ENCODE measurements at places on chromosomes 6 and 20.

DNA sequence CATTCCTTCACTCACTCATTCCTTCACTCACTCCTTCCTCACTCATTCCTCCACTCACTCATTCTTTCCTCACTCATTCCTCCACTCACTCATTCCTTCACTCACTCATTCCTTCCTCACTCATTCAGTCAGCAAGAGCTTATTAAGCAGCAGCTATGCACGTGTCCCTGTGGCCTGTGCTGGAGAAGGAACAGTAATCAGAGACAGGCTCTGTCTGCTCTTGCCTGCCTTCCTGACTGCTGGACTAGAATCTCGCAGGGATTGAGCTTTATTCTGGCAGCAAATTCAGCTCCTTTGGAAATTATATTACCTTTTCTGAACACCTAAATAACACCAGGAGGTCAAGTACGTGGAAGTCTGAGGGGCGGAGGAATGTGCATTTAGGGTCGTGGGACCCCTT is 138.9 kb upstream of the AGPAT4 start:
- DNase-seq, result no peak

- DNase-seq, result no peak
Observed at GRCh38 chr20:37314099-37314498, 24.6 kb downstream of the MANBAL start.

DNA sequence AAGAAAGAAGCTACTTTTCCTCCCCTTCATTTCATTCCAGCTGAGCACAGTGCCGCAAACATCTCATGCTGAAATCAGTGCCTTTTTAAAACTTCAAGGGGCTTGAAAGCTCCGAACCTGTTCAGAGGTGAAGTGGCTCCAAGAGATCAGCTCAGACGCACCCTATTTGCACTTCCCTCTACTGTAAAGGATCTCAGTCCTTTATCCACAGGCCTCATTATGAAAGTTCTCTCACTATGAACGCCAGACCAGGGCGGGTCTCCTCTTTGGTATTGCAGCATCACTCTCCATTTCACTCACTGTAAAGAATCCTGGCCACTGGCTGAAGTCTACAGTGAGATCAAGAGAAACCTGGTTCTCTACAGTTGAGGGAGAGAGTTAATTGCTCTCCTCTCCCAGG is 232.7 kb upstream of the POU3F2 start:
- DNase-seq, result no peak

DNA sequence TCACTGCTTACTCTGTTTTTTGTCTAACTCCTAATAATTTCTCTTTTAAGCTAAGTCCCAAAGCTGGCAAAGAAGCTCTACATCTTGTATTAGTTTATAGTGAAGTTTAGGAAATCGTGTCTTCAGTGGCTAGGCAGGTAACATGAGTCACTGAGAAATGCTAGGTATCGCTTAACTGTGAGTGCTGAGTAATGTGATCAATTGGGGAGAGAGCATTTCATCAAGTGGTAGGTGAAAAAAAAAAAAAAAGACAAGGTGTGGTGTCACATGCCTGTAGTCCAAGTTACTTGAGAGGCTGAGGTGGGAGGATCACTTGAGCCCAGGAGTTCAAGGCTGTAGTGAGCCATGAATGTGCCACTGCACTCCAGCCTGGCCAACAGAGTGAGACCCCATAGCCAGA is 125.3 kb downstream of the FAM83B start:
- no peak for DNase-seq

DNA sequence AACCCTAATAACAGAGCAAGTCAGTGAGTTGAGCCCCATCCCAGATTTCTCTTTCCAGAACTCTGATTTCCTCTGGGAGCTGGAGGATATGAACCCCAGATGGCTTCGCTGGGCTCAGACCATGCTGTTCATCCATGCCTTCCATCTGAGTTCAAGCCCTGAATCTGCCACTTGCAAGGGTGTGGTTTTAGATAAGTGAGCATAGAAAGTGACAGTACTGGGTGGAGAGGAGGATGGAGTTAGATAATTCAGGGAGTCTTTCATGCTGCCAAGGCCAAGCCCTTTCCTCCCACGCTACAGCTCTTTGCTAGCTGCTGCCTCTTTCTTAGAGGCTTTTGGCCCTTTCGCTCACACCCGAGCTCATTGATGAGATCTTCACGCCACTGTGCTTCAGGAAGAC is 57.2 kb upstream of the MAFB start:
- no peak for DNase-seq

DNA sequence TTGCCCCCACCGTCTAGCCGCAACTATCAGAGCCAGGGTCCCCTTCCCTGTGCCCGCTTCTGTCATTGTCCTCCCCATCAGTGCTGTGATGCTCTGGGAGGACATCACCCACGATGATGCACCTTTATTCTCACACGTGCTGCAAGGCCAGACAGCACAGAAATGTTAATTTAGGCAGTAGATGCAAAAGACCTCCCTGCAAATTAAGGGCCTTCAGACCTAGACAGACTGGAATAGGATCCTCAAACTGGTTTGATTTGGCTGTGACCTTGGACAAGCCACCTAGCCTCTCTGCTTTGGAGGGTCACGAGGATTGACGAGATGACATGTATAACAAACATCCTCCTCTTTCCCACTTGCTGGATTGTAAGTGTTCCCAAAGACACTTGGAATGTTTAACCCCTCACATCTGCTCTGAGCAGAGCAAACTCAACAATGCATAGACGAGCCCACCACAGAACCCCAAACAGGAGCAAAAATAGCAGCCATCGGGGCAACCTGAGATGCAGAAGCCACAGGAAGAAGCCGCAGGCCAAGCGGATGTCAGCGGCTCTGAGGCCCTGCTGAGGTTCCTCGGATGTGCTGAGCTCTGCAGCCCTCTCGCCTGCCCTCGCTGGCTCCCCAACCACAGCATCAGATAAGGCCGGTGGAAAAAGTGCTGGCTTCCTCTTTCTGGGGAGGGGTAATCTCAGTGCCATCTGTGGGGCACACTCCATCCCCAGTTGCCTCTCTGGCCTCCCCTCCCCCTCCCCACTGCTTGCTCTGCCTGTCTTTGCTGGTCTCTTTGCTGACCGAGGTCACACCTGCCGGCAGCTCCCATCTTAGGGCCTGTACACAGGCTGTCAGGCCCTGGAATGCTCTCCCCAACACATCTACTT is 35.3 kb downstream of the TOX2 start:
- no peak for DNase-seq

DNA sequence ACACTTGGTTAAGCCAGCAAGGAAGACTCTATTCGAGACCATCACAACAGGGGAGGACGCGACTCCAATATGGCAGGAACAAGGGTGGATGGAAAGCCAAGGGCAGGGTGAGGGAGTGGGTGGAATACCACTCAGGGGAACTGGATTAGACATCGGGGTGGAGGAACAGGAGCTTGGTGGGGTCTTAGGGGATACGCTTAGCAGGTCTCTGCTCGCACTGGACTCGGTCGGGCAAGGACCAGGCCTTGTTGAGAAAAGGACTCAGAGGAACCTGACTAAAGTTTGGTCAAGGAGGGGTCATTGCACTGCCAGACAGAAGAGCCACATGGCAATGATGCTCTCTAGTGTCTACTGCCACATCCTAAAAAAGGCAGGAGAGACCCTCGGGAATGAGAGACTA is 10.5 kb downstream of the DUSP22 start:
- no peak for DNase-seq

DNA sequence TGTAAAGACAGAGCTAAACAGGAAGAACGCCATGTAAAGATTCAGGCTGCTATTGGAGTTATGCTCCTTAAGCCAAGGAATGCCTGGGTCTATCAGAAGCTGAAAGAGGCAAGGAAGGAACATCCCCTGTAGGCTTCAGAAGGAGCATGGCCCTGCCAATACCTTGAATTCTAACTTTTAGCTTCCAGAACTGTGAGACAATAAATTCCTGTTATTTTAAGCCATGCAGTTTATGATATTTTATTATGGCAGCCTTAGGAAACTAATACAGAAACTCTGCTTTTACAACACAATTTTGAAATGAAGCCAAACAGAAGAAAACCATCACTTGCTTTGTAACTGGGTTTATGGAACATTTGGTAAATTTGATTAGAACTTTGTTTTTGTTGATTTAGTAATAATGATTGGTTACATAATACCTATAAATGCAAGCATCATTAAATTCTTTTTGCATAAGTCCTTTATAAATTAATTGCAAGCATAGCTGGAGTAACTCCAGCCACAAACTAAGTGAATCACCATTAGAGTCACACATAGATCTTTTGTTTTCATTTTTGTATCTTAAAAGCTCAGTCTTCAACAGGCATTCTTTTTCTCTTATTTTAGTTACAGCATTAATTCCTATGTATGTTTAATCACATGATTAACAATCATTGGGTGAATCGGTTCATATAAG is 33.5 kb upstream of the TSPYL1 start:
- DNase-seq, result no peak

Measured in NCI-H510A treated with DMSO at 0.1 percent for 48 hours (cell line).